Kasumi-1 (cell line): ENCODE measurements at places on chromosomes 4 and X.
A peak's percentile ranks its signal among the peaks of the same experiment; 100 is the strongest.

GRCh38 chr4:44738615-44739014, 12.3 kb upstream of the GNPDA2 start:
- DNase-seq = peak; percentile 57

DNA sequence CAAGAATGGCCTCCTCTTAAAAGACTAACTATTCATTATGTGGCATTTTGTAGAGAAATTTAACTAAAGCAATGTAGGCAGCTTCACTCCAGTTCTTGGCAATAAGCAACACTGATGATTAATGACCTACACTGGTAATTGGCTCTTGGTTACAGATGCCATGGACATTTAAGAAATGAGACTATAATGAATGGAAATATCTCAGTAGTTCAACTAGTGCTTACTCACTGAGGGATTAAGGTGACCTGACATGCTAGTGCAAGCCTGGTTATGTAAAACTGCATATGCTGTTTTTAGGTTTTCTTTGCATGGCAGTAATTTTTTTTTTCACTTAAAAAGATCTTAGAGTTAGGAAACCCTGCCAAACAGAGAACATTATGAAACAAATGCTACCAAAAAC, 152.7 kb upstream of the AADAT start:
- DNase-seq = no peak

DNA sequence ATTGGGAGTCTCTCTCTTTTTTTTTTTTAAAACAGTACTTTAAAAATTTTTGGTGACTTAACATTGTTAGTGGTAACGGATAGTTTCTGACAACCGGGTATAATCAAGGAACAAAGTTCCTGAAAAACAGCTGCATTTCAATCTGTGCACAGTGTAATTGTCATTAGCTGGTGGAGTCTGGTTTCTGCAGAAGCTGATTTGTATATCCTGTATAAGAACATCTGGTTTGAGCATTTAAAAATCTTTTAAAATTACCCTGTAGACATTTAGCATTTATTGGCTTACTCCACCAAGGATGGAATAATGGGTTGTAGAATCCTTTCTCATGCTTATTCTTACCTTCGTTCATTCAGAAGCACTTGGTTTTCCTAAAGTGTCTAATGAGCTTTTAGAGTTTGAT, 11.2 kb downstream of the JADE1 start:
- no peak for DNase-seq

DNA sequence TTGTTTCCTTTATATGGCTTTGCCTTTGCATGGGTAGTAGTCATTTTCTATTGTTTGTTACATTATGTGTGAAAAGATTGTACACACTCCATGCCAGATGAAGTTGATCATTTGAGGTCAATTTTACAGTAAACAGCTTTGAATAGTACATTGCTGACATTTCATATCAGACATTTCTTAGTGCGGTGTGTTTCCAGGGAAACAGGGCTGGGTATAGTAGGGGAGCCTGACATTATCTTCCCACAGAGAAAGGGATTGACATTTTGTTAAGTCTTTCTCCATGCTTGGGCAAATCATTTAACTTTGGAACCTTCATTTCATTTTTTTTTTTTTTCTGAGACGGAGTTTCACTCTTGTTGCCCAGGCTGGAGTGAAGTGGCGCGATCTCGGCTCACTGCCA, 5.0 kb downstream of the FUNDC2 start:
- DNase-seq = no peak

- no peak for DNase-seq
Observed at GRCh38 chr4:104907074-104907649, 239.5 kb upstream of the TET2 start.

DNA sequence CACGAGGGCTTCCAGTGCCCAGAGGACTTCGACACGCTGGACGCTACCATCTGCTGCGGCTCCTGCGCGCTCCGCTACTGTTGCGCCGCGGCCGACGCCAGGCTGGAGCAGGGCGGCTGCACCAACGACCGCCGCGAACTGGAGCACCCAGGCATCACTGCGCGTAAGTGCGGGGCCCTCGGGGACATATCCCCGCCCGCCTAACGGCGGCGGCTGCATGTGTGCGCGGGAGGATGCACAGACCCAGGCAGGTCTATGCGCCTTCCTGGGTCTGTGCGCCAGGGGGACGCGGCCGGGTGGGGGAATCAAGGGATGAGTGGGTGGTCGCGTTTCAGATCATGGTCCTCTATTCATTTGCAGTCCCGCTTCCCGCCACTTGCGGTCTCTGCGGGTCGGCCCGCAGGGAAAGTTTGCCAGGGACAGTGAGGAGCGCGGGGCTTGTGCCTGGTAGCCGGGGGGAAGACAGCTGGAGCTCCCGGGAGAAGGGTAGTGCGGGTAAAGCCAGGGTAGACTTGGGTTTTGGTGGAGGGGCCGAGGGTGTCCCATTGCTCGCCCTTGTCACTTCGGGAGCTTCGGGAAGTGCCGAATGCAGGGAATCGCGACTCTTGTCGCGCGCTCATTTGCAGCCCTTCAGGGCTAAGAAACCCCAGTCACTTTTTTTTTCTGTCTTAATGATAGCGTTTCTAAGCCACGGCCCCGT, 1.0 kb downstream of the SHISA3 start:
- DNase-seq = no peak

DNA sequence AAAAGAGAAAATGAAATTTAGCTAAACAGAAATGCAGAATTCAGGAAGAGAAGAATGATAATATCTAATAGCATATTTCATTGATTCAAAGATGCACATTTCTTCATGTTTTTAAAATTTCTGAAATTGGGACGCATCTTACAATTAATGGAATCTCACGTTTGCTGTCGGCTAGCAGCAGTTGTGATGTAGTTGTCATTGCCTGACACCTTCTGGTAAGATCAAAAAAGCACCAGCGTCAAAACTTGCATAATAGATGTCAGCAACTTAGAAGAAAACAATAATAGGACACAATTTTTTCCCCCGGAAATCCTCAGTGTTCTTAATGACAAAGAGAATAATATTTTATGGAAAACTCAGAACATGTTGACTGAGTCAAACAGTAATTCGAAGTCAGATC, 29.8 kb upstream of the SLC7A3 start:
- peak; percentile 4 for DNase-seq

DNA sequence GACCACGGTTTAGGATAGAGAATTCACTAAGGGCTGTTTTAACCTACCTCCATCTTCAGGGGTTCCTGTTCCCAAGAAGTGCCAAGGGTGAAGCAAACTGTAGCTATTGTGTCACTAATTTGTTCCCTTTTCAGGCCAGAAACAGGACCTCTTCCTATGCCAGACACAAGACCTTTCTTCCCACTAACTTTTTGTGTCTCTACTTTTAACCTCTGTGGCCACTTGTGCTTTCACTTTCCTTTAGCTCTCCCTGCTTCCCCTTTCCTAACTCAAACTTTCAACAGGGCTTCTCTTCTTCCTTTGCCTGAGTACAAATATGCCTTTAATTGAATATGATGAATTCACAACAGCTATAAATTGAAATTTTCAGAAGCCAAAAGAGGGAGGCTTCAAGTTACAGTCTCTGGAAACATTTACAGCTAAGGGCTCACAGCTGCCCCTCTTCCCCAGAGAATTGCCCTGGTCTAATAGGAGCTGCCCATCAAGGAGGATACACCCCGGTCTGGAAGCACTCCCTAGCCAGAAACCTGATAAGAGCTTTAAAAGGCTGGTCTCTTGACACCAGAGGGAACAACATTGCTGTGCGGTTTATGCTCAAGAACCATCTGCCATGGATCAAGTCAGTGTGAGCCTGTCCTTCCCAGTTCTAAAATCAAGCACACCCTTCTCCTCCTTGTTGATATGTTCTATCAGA, 61.7 kb upstream of the PLS3 start:
- peak; percentile 43 for DNase-seq

GRCh38 chr4:135238940-135239339, 1037.4 kb upstream of the PABPC4L start:
- DNase-seq = no peak
